Fibroblast of the aortic adventitia (primary cell): ENCODE measurements at places on chromosomes 11 and 22.

- no peak for DNase-seq
Measured at GRCh38 chr11:31687861-31688260, 123.3 kb downstream of the PAX6 start.

DNA sequence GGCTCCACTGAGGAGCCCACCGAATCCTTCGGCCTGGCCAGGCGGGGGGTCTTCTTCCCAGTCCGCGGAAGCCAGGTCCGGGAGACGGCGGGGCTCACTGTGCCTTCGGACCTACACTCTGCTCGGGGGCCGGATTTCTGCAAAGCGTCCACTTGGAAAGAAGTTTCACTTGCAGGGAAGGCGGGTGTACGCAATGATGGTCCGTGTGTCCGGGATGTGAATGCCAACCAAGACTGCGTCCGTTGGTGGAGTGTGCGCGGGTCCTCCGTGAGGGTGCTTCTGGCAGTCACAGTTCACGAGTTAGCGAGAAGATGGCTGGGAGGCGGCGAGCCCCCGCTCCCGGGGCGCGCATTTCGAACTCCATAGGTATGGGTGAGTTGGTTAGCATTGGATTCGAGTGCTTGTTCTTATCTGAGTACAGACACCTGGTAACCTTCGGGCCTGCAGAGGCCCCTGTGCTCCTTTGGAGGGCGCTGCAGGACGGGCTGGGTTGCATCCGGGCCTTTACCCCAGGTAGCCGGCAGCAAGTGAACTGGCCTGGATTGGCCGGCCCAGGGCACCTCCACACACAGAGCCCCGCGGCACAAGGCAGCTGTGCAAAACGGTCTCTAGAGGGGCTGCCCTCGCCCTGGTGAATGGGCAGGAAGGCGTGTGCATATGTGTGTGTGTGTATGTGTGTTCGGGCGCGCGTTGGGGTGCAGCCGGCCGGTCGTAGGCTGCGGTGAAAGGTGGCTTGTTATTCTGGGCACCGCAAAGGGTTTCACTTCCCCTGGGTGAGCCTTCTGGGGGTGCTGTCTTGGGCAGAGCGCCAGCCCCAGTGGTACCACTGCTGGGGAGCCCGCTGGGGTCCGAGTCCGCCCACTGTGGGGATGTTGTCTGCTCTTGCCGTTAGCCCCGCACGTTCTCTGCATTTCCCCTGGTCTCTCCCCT lies 13.3 kb upstream of the CYP2R1 start:
- DNase-seq = peak; percentile 33

- peak; percentile 30 for DNase-seq
Measured at GRCh38 chr22:37267135-37267587, 15.1 kb upstream of the CYTH4 start.

DNA sequence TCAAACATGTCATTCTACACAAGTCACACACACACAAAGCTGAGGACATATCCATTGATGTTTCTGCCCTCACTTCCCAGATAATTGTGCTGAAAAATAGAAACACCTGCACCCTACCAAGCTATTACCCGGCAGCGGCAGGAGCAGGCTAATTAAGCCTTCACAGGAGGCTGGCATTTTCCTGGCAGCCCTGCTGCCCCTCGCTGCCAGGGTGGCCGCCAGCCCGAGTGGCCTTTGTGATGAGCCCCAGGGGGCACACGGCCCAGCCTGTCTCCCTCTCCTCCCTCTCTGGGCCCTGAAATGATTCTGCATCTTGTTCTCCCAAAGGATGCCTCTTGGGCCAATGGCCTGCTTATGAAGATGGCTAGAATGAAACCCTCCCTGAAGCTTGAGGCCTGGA lies 76.2 kb upstream of the TP53I11 start:
- no peak for DNase-seq

DNA sequence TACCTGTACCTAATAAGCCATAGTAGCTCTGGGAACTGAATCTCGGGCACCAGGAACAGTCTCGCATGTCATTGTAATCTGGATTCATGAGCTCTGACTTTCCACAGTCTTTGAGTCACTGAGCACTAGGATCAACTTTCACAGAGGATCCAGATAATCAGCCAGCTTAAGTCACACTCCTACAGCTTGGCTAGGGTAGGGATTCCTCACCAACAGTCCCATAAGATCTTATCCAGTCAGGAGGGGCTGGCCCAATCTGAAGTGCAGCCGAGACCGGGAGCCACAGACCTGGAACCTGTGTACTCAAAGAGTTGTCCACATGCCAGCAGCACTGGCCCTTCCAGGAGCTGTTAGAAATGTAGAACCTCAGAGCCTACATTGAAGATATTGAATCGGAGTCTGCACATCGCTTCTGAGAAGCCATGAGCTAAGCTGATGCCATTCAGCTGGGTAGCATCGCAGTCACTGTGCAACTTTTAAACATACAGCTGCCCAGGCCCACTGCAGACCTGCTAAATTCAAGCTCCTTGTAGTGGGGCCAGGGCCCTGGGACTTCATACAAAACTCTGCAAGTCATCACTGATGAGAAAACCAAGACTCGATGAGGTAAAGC lies 538.8 kb upstream of the B3GAT1 start:
- DNase-seq = peak; percentile 47

DNA sequence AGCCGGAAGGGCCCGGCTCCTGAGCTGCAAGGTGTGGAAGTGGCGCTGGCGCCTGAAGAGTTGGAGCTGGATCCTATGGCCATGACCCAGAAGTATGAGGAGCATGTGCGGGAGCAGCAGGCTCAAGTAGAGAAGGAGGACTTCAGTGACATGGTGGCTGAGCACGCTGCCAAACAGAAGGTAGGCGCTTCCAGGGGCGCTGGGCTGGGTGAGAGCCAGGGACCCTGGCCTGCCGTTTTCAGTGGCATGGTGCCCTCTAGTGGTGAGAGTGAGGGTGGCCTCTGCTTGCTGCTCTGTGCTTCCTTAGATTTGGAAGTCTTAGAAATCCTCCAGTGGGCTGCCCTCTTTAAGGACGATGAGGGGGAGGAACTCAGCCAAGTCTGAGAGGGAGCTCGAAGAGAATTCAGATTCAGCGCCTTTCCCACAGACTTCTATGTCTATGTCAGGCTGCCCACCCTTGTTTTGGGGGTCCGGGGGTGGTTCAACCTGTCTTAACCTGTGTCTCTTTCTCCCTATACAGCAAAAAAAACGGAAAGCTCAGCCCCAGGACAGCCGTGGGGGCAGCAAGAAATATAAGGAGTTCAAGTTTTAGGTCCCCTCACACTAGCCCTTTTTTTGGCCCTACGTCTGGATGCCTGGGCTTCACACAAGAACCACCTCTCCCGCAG lies 1.8 kb upstream of the PACS1 start:
- DNase-seq = peak; percentile 73

DNA sequence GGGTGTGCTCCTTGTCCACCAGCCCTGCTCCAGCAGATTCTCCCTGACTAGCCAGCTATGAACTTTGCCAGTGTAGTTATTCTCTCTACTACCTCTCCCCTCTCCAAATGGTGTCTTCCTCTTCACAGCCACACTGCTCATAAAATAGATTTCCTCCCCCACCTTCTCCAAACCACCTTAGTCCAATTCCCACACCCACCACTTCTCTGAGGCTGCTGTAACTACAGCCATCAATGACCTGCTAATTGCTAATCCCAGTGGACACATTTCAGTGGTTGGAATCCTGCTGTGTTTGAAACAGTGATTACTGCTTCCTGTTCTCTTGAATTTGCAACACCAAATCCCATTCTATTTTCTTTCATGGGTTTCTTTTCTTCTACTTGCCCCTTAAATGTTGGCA lies 23.4 kb downstream of the SYT9 start:
- no peak for DNase-seq

GRCh38 chr11:75606099-75606498 lies 44.0 kb downstream of the SERPINH1 start:
- DNase-seq = no peak

DNA sequence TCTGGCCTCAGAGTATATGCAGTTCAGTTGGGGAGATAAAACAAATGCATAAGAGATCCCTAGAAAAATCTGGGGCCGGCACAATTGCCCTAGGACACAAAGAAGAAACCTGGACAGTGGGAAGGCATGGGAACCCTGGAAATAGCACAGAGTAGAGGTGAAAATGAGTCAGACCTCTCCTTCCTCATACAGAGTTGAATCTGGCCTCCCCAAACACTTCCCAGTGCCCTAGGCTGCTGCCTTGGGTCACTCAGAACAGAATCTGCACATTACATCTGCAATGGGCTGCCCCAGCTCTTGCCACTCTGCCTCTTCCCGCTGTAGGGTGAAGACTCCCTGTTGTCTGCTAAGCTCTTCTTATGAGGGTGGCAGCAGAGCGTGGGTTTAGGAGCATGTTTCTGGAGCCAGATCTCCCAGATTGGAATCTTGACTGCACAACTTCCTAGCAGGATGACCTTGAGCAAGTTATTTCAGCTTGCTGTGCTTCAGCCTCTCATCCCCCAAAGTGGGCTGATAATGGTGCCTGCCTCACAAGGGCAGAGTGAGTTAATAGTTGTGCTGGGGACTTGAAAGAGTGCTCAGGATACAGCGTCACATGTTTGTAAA lies 47.1 kb upstream of the NECTIN1 start:
- no peak for DNase-seq

DNA sequence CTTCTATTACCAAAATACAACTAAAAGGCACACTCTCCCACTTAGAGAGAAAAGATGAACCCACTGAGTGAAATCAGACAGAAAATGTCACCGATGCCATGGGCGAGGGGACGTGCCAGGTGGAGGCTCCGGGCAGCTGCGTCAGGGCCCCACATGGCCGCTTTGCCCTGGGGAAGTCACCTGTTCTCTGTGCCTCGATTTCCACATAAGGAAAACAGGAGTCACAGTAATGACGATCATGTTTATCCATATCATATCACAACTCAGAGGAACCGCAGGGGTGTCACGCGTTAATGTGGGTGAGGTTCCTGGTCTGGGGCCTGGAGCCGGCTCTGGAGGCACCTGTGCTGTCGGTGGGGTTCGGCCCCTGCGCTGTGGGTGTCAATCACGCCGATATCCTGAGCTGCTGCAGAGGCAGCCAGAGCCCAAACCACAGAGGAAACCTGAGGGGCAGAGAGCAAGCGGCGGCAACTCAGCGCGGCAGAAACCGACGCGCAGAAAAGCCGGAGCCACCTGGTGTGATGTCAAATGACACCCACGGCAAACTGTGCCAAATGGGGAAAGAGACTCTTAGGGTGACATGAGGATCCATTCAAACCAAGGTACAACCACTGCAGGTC lies 243.7 kb downstream of the BRD1 start:
- no peak for DNase-seq

GRCh38 chr11:57144531-57145320 lies 37.0 kb upstream of the LRRC55 start:
- DNase-seq = no peak

DNA sequence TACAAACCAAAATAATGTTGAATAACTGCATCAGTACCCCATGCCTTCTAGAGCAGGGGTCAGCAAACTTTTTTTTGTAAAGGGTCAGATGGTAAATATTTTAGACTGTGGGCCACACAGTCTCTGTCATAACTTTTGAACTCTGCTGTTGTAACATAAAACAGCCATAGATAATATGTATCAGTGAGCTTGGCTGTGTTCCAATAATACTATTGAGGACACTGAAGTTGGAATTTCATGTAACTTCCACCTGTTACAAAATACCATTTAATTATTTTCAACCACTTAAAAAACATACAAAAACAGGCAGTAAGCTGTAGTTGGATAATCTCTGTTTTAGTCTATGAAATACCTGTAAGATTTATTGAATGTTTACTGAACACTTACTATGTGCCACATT lies 55.2 kb downstream of the PICALM start:
- no peak for DNase-seq

- DNase-seq = peak; percentile 40
Measured at GRCh38 chr22:37362621-37363020, 64.7 kb downstream of the ELFN2 start.

DNA sequence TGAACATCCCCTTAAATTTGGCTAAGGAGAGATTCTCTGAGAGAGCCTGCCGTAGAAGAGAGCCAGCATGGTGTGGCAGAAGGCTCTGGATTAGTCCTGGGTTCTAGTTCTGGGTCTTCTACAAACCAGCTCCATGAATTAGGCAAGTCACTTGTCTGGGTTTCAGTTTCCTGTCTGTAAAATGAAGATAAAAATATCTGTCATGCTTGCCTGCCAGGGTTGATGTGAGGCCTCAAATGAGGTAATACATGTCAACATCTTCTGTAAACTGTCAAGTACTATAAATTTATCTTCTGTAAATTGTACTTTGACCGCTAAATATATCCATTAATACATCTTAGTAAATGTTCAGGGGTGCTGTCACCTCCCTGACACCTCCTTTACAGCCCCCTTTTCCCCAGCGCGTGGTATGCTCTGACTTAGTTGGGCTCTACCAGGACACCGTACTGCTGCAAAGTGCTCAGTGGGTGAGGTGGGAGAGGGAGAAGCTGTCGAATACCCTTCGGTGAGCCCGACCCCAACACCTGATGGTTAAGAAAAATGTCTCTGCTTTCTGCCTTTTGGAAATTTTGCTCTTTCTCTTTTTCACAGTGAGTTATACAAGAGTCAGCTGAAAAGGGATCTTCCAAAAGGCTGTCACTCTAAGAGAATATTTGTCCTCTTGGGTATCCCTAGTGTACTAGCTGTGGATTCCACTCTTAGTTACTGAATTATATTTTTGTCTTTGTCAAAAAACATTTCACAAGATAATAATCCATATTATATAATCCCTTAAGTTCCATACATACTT lies 15.0 kb downstream of the RBX1 start:
- DNase-seq = no peak

GRCh38 chr11:72642043-72642883 lies 32.0 kb downstream of the PDE2A start:
- DNase-seq = no peak

DNA sequence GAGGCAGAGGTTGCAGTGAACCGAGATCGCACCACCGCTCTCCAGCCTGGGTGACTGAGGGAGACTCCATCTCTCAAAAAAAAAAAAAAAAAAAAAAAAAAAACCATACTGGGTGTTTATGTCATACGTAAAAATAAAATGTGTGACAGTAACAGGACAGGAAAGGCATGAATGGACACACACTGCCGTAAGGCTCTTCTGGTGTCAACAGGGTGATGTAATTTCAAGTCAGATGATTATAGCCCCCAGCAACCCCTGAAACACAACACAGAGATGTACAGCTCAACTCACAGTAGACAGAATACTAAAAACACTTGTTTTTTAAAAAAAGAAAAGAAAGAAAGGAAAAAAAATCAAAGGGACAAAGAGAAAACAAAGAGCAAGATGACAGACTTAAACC lies 22.2 kb downstream of the SBF1 start:
- DNase-seq = no peak

GRCh38 chr22:27799015-27799826 lies 2.3 kb downstream of the MN1 start:
- peak; percentile 49 for DNase-seq

GRCh38 chr22:26546282-26546681 lies 34.0 kb upstream of the TFIP11 start:
- no peak for DNase-seq

- no peak for DNase-seq
Measured at GRCh38 chr11:18471995-18472394, 16.3 kb downstream of the LDHAL6A start.

GRCh38 chr11:3231550-3231850 lies 717 bp downstream of the MRGPRE start:
- no peak for DNase-seq

DNA sequence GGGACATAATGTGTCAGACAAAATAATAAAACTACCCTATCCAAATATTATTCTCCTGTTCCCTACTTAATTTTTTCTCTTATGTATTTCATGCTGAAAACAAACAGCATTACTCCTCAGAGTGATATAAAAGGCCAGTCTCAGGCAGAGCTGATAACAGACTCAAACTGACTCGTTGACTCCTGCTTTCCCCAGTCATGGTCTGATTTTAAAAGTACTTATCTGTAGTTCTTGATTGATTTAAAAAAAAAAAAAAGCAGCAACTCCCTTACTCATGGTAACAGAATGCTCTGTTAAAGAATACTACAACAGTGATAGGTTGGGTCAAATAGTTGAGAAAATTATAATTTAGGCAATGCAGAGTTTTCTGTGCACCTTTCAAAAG lies 90.3 kb upstream of the BARX2 start:
- DNase-seq = no peak
